ENCODE measurements at places on chromosomes 3 and 15. TPM values are rescaled to one million over a fixed set of nuclear protein-coding genes. Genes with fewer than 3 reads are reported as not detected.

MKRN2 gene
- 26.5 TPM for total RNA-seq

- DNase-seq, result no peak
Measured at GRCh38 chr3:119388577-119388976, 74.8 kb downstream of the TMEM39A start.

- no peak for DNase-seq
Measured at GRCh38 chr3:97148931-97149330, 334.5 kb downstream of the EPHA6 start.

CX3CR1 gene
- total RNA-seq, result not detected

DNA sequence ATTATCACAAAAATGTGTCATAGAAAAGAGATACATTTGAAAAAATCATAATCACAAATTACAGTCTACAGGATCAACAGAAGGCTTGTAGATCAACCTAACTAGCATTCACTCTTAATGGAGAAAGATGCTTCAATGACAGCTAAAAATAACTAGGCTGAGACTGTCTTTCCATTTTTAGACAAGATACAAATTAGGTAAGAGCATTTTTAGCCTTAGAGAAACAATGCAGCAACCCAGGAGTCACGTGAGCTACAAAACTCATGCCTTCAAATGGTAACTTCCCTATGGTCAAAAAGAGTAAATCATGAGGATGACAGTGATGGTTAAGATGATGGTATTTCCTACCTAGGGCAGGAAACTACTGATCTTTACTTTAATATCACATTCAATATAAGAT is 415.4 kb downstream of the MAGI1 start:
- DNase-seq, result no peak

Data from neural progenitor cell (in vitro differentiated cells).